Memory B cell (primary cell): ENCODE measurements at places on chromosomes 3 and 15.

DNA sequence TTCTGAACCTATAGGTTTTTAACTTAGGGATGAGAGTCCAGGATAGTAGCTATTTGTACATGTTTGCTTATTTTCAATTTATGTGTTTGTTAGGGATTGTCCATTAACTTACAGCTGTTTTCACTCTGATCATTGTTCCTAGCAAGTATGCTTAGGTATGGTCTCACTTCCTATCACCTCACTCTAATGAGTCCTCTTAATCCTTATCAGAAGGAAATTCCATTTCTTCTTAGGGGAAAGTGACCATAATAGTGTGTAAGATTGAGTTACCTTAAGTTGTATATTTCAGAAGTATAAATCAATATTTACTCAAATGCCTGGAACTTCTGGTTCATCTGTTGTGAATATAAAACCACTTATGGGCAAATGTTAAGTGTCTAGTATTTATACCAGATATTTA lies 53.0 kb downstream of the PIAS1 start:
- peaks cover 33% of the 10 kb centered on the region for H3K4me1 ChIP-seq
- H3K27me3 ChIP-seq = no peaks in the 10 kb centered on the region
- H3K27ac ChIP-seq = no peak overlapping the region
- no peak overlapping the region for H3K4me3 ChIP-seq
- H3K36me3 ChIP-seq = peaks cover 32% of the 10 kb centered on the region

- H3K27me3 ChIP-seq = no peaks in the 10 kb centered on the region
- H3K4me3 ChIP-seq = no peak overlapping the region
- H3K4me1 ChIP-seq = peaks cover 22% of the 10 kb centered on the region
- no peaks in the 10 kb centered on the region for H3K36me3 ChIP-seq
Observed at GRCh38 chr3:194111336-194111735, 24.6 kb upstream of the HES1 start.

DNA sequence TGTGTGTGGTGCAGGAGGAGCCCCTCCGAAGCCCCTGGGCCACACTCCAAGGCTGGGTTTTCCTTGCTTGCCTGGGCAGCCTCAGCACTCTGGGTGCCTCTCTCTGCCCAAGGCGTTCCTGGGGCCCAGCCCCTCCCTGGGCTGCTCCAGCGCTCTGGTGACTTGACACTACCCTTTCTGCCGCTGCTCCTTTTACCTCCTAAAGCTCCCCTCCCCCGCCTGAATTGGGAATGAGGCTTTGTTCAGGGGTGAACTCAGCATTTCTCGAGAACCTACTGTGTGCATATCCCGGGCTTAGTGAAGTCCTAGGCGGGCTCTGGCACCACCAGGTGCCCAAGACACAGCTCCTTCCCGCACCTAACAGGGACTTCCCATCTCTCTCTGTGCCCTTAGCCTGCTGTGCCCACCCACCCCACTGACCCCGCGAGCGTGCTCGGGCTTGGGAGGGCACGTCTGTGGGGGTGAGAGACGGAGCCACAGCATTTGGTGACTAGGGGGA lies 1.2 kb upstream of the BAHD1 start:
- H3K36me3 ChIP-seq = peaks cover 2% of the 10 kb centered on the region
- peak overlapping the region; percentile 97 for H3K4me3 ChIP-seq

DNA sequence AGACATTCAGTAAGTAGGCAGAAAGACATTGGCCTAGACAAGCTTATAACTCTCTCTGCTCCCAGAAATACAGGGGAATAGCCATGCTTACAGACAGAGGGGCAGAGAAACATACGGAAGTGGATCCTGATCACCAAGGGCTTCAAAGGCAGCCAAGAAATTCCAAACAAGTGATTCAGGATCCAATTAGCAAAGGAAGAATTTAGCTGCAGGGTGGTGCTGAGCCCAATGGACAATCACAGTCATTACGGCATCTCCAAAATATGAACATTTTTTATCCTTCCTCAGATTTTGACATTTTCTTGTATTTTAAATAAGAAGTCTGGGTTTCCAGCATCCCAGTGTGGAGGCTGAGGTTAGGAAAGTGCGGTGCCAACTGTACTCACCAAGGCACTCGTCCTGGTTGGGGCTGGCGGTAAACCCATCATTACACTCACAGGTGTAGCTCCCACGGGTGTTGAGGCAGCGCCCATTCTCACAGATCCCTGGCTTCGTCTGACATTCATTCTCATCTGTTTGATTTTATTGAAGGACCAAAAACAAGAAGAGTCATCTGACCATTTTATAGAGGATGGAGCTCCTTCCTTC lies 96.8 kb downstream of the DUT start:
- DNase-seq = no peak
- no peak overlapping the region for H3K27ac ChIP-seq

DNA sequence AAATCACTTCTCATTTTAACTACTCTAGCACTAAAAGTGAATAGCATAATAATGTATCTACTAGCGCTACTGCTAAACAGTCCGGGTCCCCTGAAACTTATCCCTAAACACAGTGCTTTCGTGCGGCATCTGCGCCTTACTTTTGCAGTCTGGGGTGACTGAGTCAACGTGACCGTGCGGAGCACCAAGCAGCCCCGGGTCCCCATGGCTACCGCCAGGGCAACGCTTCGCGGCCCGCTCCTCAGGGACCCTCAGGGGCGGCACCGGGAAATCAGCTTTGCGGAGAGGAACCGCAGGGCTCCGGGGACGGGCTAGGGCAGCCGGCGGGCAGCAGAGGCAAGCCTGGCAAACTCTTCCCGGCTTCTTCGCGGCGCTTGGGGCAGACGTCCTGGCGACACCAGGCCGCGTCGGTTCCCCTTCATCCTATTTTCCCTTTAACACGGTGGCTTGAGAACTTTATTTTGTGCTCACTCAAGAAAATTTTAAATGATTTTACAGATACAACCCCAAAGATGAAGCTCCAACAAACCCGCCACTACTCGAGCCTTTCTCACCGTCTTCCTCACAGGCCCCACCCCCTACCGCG lies 757 bp upstream of the DIPK2A start:
- H3K27me3 ChIP-seq = peaks cover 2% of the 10 kb centered on the region
- H3K4me1 ChIP-seq = peaks cover 18% of the 10 kb centered on the region
- H3K36me3 ChIP-seq = no peaks in the 10 kb centered on the region
- peak overlapping the region; percentile 97 for H3K27ac ChIP-seq
- peak overlapping the region; percentile 98 for H3K4me3 ChIP-seq
- DNase-seq = peak; percentile 65

- H3K4me1 ChIP-seq = peaks cover 12% of the 10 kb centered on the region
- no peak for DNase-seq
- H3K27ac ChIP-seq = no peak overlapping the region
- peaks cover 13% of the 10 kb centered on the region for H3K36me3 ChIP-seq
- no peaks in the 10 kb centered on the region for H3K27me3 ChIP-seq
Observed at GRCh38 chr3:58308728-58309127, 2.4 kb downstream of the HTD2 start.

DNA sequence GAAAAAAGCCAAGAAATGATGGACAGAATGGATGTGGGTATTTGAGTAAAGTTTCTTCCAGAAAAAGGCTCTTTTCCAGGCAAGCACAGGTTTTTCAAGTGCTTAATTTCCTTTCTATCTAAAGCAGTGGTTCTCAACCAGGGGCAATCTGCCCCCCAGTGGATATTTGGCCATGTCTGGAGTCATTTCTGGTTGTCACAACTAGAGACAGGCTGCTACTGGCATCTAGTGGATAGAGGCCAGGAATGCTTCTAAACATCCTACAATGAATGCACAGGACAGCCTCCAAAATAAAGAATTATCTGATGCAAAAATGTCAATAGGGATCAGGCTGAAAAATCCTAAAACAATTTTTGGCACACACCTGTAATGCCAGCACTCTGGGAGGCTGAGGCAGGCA lies 23.9 kb downstream of the SEC22C start:
- H3K4me1 ChIP-seq = no peaks in the 10 kb centered on the region
- no peak overlapping the region for H3K27ac ChIP-seq
- no peak for DNase-seq
- no peaks in the 10 kb centered on the region for H3K27me3 ChIP-seq
- no peak overlapping the region for H3K4me3 ChIP-seq

DNA sequence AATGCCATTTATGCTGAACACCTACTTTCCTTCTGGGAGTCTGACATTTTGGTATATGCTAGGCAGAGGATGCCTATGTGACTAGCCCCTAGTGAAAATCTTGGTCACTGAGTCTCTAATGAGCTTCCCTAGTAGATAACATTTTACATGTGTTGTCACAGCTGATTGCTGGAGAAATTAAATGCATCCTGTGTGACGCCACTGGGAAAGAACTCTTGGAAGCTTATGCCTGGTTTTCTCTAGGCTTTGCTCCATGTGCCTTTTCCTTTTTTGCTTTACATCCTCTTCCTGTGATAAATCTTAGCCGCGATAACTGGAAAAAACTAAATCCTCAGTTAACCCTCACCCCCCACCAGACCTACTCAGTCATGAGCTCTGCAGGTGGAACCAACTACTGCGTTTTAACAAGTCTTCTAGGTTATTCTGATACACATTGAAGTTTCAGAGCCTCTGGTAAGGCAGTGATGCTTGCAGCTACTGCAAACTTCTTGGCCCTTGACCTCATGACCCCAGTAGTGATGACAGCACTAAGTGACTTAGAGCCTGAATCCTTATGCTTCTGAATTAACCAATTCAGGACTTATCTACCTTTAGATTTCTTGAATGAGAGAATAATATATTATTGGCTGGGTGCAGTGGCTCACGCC lies 292.4 kb upstream of the SOX14 start:
- H3K36me3 ChIP-seq = no peaks in the 10 kb centered on the region
- H3K4me1 ChIP-seq = no peaks in the 10 kb centered on the region
- DNase-seq = no peak
- no peak overlapping the region for H3K27ac ChIP-seq

GRCh38 chr3:71066849-71067261 lies 516.7 kb downstream of the FOXP1 start:
- H3K36me3 ChIP-seq = no peaks in the 10 kb centered on the region
- H3K4me1 ChIP-seq = peaks cover 35% of the 10 kb centered on the region
- H3K4me3 ChIP-seq = peak overlapping the region; percentile 94
- DNase-seq = no peak
- no peaks in the 10 kb centered on the region for H3K27me3 ChIP-seq
- H3K27ac ChIP-seq = no peak overlapping the region

DNA sequence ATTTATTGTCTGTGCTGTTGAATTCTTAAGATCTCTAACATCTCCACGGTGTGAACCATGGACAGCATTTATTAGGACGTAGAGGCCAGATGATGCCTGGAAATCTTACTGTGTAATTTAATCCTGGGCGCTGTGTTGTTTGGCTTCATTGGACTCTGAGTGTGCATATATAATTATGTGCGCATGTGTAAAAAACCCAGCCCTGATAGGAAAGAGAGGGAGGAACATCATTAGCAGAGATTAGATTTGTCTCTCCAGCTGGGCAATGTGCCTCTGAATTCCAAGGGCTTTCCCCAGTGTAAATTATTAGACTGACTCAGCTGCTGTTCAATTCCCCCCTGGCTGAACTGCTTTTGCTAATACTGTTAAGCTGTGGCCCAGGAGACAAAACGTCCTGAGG lies 39.6 kb downstream of the MAP3K13 start:
- DNase-seq = no peak
- H3K27ac ChIP-seq = no peak overlapping the region
- H3K36me3 ChIP-seq = no peaks in the 10 kb centered on the region
- H3K4me3 ChIP-seq = no peak overlapping the region
- no peaks in the 10 kb centered on the region for H3K4me1 ChIP-seq

GRCh38 chr15:98772895-98773294 lies 124.6 kb downstream of the IGF1R start:
- H3K27ac ChIP-seq = no peak overlapping the region
- no peak overlapping the region for H3K4me3 ChIP-seq
- H3K4me1 ChIP-seq = peaks cover 15% of the 10 kb centered on the region
- no peak for DNase-seq

GRCh38 chr3:131299836-131300235 lies 81.7 kb upstream of the NUDT16 start:
- H3K4me3 ChIP-seq = no peak overlapping the region
- H3K36me3 ChIP-seq = peaks cover 8% of the 10 kb centered on the region
- H3K4me1 ChIP-seq = no peaks in the 10 kb centered on the region

GRCh38 chr3:134357261-134357913 lies 16.9 kb downstream of the AMOTL2 start:
- no peaks in the 10 kb centered on the region for H3K36me3 ChIP-seq
- H3K4me3 ChIP-seq = no peak overlapping the region
- no peaks in the 10 kb centered on the region for H3K4me1 ChIP-seq

GRCh38 chr15:43966646-43967045 lies 139.8 kb downstream of the WDR76 start:
- no peaks in the 10 kb centered on the region for H3K4me1 ChIP-seq
- peaks cover 4% of the 10 kb centered on the region for H3K27me3 ChIP-seq
- no peaks in the 10 kb centered on the region for H3K36me3 ChIP-seq
- no peak overlapping the region for H3K27ac ChIP-seq
- DNase-seq = no peak

- H3K27ac ChIP-seq = no peak overlapping the region
- H3K36me3 ChIP-seq = no peaks in the 10 kb centered on the region
- H3K4me3 ChIP-seq = no peak overlapping the region
- H3K4me1 ChIP-seq = no peaks in the 10 kb centered on the region
- no peak for DNase-seq
- H3K27me3 ChIP-seq = no peaks in the 10 kb centered on the region
Observed at GRCh38 chr3:109373933-109374332, 36.6 kb upstream of the DPPA4 start.

GRCh38 chr3:186988806-186989205 lies 58.5 kb downstream of the ST6GAL1 start:
- H3K4me1 ChIP-seq = peaks cover 71% of the 10 kb centered on the region
- H3K4me3 ChIP-seq = no peak overlapping the region
- peak overlapping the region; percentile 26 for H3K27ac ChIP-seq
- no peak for DNase-seq
- no peaks in the 10 kb centered on the region for H3K27me3 ChIP-seq

- H3K36me3 ChIP-seq = no peaks in the 10 kb centered on the region
- peaks cover 9% of the 10 kb centered on the region for H3K27me3 ChIP-seq
- H3K4me3 ChIP-seq = no peak overlapping the region
- H3K27ac ChIP-seq = no peak overlapping the region
- no peak for DNase-seq
- H3K4me1 ChIP-seq = no peaks in the 10 kb centered on the region
Observed at GRCh38 chr3:142884531-142884930, 4.4 kb downstream of the PCOLCE2 start.

GRCh38 chr15:84929795-84930603 lies 45.5 kb downstream of the SLC28A1 start:
- no peak for DNase-seq
- H3K4me3 ChIP-seq = no peak overlapping the region
- H3K27ac ChIP-seq = no peak overlapping the region
- no peaks in the 10 kb centered on the region for H3K27me3 ChIP-seq
- peaks cover 5% of the 10 kb centered on the region for H3K4me1 ChIP-seq

DNA sequence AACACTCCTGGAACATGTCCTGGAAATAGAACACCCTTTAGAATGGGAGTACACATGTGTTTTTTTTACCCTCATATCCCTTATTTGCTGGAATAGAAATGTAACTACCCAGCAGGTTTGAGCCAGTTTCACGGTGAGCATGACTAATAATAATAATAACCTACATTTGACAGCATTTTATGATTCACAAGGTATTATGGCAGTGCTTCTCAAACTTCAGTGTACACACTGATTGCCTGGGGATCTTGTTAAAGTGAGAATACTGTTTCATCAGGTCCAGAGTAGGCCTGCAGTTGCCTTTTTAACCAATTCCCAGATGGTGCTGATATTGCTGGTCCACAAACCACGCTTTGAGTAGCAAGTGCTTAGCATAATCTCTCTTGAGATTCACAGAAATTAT lies 63.9 kb downstream of the NFKBIZ start:
- H3K27ac ChIP-seq = no peak overlapping the region
- no peak for DNase-seq
- no peaks in the 10 kb centered on the region for H3K4me1 ChIP-seq
- H3K4me3 ChIP-seq = no peak overlapping the region
- no peaks in the 10 kb centered on the region for H3K27me3 ChIP-seq
- H3K36me3 ChIP-seq = no peaks in the 10 kb centered on the region
